Melanocyte of skin (primary cell): ENCODE measurements at places on chromosomes 4 and X. TPM values are rescaled to one million over a fixed set of nuclear protein-coding genes. Genes with fewer than 3 reads are reported as not detected.

CD38 gene
- 0.15 TPM in 1 of 2 replicates, not detected in the other for total RNA-seq

EDA2R gene
- 3.1 and 8.4 TPM in 2 replicates for total RNA-seq

POLN gene
- total RNA-seq, result 2.3 and 6.2 TPM in 2 replicates

PCYT1B gene
- total RNA-seq, result 2.8 and 3.3 TPM in 2 replicates

ODAPH gene
- total RNA-seq, result under 0.01 TPM in 1 of 2 replicates, not detected in the other

PLXNB3 gene
- 8.7 and 13.4 TPM in 2 replicates for total RNA-seq

HGFAC gene
- not detected in 2 replicates for total RNA-seq

NAP1L3 gene
- total RNA-seq, result 0.33 and 0.46 TPM in 2 replicates

MTMR8 gene
- total RNA-seq, result 0.93 and 1.7 TPM in 2 replicates

PPARGC1A gene
- 2.9 and 5.2 TPM in 2 replicates for total RNA-seq

SERTM2 gene
- total RNA-seq, result 0.34 and 0.36 TPM in 2 replicates

CFAP299 gene
- not detected in 2 replicates for total RNA-seq

CDK16 gene
- total RNA-seq, result 104 and 124 TPM in 2 replicates

USP17L13 gene
- not detected in 2 replicates for total RNA-seq

SRPX2 gene
- 7.3 and 11.0 TPM in 2 replicates for total RNA-seq

CACNA1F gene
- not detected in 2 replicates for total RNA-seq
